Aorta (tissue), 5 donors: ENCODE measurements at places on chromosomes 3 and 15. TPM values are rescaled to one million over a fixed set of nuclear protein-coding genes. Genes with fewer than 3 reads are reported as not detected.

DNA sequence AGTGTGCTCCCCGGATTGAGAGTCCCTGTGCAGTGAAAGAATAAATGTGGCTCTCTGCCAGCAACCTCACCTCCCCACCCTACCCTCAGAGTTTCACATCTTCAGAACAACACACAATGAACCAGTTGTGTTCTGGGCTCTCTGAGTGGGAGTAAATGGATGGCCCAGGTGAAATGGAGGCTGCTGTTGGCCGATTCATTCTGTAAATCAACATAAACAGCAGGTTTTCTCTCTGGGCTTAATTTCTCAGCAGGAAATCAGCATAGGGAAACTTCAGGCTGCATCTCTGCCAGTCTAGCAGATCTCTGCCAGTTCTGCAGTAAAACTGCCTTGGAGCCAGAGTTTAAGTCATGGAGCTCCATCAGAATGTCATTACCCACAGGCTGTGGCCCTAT, 54.6 kb upstream of the FURIN start:
- no peak for DNase-seq

The ACTRT3 gene
- total RNA-seq, result 1.6 TPM

The MYRIP gene
- total RNA-seq, result 11.0 TPM

The HAPLN3 gene
- total RNA-seq, result 79.9 TPM
